Activated naive CD4-positive, alpha-beta T cell (primary cell): ENCODE measurements at places on chromosomes 5 and 9.

DNA sequence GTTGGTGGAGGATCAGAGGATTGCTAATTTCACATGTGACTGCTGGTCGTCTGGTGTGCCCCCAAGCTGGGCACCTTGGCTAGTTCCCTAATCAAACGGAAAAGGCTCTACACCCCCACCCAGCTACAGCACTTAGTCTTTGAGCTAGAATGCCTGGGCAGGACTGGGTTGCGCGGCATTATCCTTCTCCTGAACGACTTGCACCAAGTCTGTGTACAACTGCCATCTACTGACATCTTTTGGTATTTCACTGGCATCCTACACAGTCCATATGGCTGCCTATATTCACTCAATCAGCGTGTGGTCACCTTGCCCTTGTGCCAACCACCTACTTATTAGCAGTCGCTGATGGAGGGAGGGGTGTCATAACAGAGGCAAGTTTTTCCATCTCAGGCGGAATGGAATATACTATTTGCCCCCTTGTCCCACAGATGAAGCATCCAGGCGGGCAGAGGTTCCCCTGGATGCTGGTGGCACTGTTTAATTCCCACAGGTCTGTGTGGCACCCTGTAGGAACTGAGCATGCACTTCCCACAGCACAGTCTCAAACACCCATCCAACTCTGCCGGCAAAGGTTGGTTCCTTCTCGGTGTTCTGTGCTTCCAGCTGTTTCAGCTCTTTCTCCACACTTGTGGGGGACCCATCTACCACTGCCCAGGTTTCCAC is 150.1 kb downstream of the OSTF1 start:
- no peak for DNase-seq

- DNase-seq = no peak
Observed at GRCh38 chr9:4009006-4009511, 290.8 kb downstream of the GLIS3 start.

DNA sequence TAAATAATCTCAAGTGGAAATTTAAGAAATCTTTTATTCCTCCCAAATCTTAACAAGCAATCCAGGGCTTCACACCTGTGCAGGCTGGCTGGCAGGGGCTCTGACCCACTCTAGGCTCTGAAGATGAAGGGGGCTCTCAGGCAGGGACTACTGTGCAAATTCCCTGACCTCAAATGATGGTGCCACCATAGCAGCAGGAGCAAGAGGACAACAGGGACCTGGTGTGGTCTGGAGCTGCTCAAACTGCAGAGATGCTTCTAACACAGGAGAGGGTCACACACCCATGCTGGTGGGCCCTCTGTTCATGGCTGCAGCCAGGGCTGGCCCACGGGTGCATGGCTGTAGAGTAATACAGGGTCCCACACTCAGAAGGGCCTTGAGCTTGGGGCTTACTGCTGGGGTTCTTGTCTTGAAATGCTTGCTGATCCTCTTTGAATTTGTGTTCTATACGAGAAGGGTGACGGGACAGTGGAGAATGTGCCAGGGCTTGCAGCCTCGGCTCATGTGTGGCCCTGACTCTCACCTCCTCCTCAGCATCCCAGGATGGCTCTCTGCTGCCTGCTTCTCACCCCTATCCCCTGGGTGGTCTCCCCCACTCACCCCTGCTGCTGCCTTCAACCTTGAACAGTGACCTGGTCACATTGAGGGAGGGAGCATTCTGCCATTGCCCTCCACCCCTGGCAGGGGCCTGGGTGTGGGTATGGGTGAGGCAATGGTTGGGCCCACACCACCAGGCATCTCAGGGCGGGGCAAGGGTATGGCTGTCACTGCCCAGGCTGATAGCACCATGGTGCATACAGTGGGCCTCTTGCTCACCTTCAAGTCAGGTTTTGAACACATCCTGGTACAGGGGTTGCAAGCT is 191.7 kb downstream of the FSTL4 start:
- DNase-seq = no peak

DNA sequence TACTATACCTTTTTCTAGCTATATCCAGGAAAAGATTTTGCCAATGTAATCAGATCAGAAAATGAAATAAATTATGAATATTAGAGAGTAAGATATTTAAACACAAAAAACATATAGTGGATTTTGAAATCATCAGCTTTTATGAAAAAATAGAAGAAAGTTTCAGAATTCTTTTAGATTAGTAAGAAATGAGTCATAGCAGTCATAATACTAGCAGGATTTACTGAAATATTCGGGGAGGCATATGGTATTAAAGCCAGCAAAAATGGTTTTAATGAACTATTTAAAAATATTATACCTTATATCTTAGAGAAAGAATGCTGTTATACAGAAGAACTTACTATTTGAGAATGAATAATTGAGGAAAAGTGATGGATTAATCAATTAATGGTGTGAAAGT is 303.6 kb upstream of the NUDT12 start:
- DNase-seq = no peak
